ENCODE measurements at places on chromosomes 7 and 10.

GRCh38 chr10:61902445-61903220, 1.1 kb downstream of the ARID5B start:
- no peak for DNase-seq

DNA sequence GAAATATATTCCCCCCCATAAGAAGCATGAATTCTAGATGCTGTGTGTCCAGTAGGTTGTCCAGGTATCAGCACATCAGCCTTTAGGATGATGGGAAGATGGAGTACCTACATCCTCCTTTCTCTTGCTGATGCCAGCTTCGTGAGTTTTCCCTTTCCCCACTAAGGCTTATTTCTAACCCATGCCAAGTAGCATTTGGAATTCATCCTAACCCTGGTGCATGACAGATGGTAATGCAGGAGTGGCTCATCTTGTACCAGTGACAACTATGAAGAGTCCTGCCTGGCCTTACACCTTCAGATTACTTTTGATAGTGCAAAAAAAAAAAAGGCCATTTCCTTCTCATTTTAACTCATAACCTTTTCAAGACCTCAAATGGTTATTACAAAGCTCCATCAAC, 58.7 kb downstream of the ARHGAP21 start:
- no peak for DNase-seq

DNA sequence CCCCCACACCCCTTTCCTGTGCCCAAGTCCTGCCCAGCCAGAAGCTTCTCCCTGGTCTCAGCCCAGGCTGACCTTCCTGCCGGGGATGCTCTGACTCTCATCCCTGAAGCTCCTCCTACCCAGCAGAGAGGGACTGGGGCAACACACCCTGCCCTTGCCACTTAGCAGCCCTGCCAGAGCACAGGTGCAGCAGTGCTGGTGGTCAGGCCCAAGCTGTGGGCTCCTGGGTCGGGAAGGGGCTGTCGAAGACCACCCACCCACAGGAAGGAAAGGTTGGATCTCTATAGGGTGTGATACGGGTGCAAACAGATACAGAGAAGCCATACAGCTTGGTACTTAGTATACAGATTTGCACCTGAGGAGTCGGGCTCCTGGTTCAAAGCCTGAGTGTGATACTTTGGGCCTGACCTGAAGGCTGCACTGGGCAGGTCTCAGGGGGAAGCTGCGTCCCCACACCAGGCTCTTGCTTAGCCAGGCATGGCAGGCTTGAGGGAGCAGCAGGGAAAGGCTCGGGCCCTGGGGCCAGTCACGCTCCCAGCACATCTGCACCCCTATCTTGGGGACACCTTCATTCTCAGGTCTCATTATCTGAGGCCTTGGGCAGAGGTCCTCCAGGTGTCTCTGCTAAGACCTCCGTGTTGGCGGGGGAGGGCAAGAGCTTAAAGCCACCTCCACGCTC, 47.3 kb downstream of the TCERG1L start:
- DNase-seq: no peak

DNA sequence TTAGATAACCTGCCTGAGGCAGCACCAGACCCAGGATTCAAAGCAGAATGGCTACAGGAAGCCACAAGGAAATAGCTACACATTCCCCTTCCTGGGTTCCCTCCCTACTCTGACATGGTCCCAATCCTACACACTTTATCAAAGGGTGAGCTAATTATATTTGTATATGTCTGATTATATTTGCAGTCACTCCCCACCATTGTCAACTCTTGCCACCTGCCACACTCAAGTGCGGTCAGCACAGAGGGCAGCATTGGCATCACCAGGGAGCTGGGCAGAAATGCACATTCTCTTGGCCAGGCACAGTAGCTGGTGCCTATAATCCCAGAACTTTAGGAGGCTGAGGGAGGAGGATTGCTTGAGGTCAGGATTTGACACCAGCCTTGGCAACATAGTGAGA, 114.1 kb upstream of the PDLIM1 start:
- no peak for DNase-seq

GRCh38 chr10:21912625-21913024, 90.9 kb downstream of the DNAJC1 start:
- DNase-seq: no peak

GRCh38 chr10:44862006-44862751, 49.0 kb upstream of the TMEM72 start:
- DNase-seq: no peak

GRCh38 chr7:112707655-112708054, 82.5 kb downstream of the TMEM168 start:
- no peak for DNase-seq

DNA sequence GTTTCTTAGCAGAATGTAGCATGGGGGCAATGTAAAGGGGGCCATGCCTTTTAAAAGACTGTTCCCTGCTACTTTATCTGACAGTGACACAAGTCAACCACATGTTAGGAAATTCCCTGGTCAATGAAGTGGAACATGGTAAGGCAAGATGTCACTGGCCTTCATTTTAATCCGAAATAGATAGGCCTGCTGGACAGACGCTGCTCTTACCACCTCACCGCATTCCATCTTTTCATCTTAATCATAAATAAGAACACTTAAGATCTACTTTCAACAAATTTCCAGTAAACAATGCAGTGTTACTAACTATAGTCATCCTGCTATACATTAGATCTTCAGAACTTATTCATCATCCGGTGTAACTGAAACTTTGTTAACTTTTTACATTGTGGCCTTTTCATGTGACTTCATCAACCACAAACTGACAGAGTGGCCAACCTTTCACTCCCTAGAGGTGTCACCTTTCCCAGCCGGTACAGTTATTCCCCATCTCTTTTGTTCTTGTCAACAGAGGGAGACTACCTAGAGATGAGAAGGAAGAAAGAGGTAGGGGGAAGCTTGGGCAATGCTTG, 15.6 kb downstream of the ASB4 start:
- no peak for DNase-seq

DNA sequence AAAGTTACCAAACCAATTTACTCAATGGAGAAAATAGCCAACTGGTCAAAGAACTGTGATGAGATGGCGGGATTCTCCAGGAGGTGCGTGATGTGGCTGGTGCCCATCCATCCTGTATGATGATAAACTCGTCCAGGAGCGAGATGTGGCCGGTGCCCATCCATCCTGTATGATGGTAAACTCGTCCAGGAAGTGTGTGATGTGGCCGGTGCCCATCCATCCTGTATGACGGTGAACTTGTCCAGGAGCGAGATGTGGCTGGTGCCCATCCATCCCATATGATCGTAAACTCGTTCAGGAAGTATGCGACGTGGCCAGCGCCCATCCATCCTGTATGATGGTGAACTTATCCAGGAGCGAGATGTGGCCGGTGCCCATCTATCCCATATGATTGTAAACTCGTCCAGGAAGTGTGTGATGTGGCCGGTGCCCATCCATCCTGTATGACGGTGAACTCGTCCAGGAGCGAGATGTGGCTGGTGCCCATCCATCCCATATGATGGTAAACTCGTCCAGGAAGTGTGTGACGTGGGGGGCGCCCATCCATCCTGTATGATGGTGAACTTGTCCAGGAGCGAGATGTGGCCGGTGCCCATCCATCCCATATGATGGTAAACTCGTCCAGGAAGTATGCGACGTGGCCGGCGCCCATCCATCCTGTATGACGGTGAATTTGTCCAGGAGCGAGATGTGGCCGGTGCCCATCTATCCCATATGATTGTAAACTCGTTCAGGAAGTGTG, 496.2 kb downstream of the DNAJB6 start:
- DNase-seq: no peak

DNA sequence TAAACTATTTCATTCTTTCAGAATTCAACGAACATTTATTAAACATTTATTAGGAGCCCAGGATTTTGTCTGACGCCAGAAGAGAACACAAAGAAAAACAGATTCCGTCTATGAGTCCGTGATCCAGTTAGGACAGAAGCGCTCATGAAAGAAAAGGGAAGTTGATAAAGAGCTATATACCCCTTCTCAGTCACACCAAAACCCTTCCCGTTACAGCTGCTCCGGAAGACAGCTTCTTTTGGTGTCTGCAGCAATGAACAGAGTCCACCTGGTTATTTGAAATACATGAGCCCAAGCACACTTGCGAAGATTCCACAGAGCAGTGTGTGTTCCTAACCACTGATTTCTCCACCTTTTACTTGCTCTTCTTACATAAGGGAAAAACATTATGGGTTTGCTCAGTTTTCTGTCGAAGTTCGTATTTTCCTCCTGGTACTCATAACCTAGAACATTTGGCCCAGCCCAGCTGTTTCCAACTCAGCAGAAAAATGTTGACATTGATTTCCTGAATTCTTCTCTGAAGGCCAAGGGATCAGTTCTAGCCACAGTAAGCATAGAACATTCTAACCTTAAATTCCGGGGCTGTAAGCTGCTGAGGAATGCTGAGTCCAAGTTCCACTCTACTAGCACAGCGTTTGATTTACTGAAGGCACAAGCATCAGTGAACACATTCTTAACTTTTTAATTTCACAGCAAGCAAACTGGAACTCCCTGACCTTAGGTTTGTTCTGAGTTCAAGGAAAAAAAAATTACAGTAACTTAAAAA, 206.5 kb downstream of the SORCS1 start:
- DNase-seq: no peak

GRCh38 chr7:29547421-29547820, 16.2 kb upstream of the PRR15 start:
- DNase-seq: no peak

- DNase-seq: peak; percentile 46
Measured at GRCh38 chr10:33155720-33156638, 178.5 kb downstream of the NRP1 start.

DNA sequence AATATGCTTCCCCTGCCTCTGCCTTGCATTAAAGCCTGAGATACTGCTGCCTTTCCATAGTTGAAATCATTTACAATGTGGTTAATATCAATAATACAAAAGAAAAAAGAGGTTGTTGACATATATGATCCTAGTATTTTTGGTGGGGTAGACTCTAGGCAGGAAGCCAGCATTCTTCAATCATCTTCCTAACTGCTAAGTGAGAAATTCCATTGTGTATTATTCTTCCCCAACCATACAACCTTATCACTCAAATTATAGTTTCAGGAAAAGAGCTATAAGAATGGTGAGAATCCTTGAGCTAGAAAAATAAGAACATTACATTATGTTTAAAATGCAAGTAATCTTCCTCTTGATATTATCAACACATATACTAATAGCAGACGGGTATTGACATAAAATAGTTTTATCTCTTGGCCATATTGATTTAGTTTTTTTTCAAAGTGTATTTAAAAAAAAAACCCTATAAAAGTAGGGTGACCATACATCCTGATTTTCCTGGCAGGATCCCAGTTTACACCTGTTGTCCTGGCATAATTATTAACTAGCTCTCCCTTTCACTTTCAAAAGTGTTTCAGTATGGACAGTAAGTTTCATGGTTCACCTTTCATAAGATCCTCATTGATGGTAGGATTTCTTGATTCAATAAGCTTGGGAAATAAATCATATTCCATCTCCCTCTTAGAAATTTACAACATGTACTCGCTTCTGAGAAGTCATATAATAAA, 33.4 kb upstream of the WASL start:
- no peak for DNase-seq
